Lung (tissue), 17 donors: ENCODE measurements at places on chromosomes 1 and 21.

DNA sequence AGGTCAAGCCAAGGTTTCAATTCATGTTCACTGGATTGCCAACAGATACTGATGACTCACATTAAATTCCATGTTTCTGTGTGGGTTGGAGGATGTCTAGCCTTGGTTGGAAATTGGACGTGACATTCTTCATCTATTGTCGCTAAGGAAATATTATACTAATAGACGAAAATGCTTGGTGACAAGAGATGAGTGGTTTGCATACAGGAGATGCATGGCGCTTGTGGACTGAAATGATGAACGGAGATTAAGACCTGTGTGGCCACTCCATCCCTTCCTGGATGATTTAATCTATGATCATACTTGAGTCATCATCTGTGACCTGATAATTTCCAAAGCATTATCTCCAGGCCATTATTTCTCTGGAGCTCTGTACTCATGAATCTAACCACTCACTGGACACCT lies 97.0 kb upstream of the CD34 start:
- DNase-seq = no peak

DNA sequence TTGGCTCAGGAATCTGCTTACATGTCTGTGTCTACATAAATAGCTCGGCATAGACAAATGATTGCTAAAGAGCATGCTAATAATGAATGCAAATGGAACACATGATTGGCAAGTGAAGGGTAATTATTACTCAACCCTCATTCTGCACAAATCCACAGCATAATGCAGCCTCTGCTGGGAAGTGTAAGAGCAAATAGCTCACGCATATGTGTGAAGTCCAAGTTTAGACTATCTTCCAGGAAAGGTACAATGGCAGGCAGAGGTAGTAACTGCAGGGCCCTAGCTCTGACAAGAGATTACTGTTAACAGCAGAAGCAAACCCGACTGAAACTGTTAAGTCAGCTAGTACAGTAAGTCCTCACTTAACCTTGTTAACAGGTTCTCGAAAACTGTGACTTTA lies 7.0 kb upstream of the IL6R start:
- DNase-seq = no peak

DNA sequence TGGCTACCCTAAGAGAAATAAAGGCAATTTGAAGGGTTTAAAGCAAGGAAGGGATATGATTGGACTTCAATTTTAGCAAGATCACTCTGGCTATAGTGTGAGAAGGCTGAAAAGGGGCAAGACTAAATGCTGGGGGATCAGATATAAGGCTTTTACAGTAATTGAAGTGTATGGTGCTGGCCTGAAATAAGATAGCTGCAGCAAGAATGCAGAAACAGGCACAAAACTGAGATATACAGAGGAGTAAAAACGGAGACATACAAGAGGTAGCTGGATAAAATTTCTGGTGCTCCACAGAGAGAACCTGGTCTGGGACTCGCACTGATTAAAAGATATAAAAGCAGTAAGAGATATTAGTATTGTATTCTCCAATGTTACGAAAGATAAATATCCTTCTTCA lies 92.0 kb downstream of the DENND1B start:
- DNase-seq = no peak

DNA sequence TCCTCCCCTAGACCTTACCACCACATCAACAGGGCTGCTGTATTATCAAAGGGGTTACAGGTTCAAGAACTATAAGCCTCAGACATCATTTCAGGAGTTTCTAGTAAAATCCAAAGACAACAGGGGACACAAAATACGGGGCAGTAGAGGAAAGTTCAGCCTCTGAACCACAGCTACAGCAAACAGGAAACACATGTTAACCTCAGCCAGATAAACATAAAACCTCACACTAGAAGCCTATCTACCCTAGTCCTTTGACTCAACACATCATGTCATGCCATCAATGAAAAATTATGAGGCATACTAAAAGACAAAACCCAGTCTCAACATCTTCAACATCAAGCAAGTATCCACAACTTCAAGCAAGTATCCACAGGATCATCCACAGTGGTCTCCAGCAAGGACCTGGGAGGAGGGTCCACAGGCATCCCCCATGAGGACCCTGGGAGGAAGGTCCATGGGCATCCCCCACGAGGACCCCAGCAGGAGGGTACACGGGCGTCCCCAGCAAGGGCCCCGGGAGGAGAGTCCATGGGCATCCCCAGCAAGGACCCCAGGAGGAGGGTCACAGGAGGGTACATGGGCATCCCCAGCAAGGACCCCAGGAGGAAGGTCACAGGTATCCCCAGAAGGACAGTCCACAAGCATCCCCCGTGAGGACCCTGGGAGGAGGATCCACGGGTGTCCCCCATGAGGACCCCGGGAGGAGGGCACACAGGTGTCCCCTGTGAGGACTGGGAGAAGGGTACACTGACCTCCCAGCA lies 440.0 kb downstream of the MATN1 start:
- no peak for DNase-seq

DNA sequence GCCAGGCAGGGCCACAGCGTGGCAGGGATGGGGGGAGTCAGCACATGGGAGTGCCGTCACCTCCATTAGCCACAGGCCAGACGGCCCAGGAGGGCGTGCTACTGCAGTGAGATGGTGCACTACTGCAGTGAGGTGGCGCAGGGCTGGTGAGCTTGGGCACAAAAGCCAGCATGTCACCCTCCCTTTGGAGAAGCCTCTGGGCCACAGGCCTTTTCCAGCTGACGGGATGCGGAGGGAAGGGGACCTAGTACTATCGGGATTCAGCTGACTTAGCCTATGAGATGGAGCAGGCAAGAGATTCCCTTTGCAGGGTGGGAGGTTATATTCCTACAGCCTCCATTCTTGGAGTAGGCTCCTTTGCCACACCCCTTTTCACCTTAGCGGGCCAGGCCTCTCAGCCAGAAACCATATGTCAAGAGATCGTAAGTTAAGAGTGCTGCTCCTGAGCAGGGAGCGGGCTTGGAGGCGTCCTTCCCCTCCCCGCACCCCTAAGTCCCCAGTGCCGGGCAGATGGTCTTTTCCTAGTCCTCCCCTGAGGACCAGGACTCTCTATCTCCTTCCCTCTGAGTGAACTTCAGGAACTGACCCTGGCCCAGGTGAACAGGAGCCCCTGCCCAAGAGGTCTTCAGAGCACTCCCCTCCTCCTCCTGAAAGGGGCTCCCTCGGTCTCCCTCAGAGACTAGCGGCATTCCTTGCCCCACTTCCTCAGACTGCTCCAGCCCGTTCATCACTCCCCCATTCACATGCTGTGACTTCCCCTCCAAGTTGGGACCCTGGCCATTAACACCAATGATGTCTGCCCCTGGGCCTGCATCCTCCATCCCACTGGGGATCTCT lies 8.2 kb downstream of the NES start:
- no peak for DNase-seq

GRCh38 chr1:67846538-67846937 lies 13.3 kb upstream of the GNG12 start:
- no peak for DNase-seq

- peak; percentile 85 for DNase-seq
Measured at GRCh38 chr1:119743776-119744597, 24.7 kb downstream of the HMGCS2 start.

DNA sequence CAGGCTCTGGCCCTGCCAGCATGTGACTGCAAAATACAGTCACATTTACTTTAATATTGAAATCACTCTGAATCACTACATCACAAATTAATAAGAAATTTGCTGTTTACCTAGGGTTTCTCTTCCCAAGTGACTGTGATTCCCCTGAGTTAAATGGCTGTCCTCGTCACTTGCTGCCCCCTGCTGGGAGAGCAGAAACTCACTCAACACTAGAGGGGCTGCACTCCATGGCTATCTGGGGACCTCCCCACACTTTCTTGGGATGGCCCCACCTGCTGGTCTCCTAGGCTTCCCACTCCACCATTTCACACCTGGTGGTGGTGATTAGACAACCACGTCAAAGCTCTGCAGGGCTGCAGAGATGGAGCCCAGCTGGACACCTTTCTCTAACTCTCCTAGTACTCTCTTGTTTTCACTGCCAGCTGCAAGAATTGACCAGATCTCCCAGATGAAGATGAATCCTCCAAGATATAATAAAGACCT lies 63.4 kb downstream of the CD2 start:
- DNase-seq = no peak

DNA sequence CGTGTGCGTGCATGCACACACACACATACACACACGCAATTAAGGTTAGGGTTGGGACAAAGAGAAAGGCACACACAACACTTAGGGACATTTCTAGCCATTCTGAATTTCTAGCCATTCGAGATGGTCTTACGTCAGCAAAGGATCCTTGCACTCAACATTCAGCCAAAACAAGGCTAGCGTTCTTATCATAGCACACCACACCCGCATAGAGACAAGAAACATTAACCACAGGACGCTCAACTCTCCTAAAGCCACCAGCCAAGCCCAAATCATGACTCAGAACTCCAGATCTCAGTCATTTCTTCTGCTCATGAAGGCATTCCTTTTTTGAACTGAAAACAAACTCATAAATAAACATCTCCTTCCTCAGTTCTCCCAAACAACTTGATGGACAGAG lies 106.8 kb downstream of the LMO4 start:
- DNase-seq = no peak

DNA sequence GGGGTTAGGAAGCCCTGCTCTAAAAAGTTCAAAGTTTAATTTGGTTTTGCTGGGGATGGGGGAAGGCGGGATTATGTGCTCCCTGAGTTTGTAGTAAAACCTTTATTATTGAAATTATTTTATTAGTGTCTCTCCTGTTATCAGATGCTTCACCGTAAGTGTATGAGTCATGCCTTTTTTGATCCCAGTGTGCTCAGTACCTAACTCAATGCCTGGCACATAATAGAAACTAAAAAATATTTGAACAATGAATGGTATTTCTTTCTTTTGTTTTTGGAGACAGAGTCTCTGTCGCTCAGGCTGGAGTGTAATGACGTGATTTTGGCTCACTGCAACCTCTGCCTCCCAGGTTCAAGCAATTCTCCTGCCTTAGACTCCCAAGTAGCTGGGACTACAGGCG lies 6.4 kb downstream of the SNRPE start:
- DNase-seq = no peak

DNA sequence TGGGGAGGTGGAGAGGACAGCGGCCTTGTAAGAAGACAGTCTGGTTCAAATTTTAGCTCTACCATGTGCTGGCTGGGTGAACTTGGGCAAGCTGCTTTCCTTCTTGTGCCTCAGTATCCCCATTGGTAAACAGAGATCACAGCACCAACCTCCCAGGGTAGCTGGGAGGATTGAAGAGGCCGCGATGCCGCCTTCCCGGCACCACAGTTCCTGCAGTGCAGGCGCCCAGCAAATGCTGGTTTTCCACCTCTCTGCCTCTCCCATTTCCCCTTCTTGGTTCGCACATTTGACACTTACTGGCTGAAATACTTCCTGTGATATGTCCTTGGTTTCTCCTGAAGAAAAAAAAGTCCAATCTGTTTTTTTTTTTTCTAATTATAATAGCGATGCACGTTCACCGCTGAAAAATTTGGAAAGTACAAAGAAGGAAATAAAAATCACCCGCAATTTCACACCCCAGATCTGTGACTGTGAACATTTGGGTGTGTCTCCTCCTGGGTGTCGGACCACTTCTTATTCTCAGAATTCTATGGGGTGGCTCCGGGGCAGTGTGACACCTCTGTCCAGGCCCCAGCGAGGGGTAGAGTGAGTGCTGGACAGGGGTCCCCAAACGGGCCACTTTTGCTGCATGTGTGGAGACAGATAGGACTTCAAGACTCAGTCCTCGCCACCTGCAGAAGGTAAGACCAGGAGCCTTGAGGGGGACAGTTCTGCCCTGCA lies 73.1 kb downstream of the RUNX3 start:
- DNase-seq = no peak

GRCh38 chr1:200139661-200140250 lies 112.2 kb downstream of the NR5A2 start:
- no peak for DNase-seq

DNA sequence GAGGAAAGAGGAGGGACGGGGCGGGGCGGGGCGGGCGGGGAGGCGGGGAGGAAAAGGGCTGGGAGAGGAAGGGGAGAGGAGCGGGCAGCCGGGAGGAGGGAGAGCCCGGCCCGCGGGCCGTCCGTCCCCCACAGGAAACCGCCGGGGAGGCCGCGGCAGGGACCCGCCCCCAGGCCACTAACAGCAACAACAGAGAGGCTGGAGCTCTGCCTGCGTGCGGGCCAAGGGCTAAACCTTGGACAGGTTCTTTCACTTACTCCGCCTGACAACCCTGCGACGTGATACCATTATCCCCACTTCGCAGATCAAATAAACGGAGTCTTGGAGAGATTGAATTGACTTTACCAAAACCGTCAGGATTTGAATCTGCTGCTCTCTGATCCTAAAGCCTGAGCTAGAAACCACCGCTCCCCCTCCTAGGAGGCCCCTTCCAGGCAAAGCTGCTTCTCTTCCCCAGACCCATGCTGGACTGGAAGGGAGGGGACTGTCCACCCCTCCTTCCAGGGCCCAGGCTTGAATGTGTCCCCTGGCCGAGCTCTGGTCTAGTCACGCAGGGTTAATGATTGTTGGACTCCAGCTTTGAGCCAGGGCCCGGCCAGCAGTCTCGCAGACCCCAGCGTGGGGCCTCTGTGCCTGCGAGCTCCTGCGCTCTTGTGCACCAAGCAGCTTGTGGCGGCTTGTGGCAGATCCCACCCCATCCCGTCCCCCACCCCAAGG lies at the start of gene EVA1B:
Gene EVA1B (minus strand): TSS at position 10 of the 717 bp plus-strand sequence. CDS start 608 bp downstream, outside the sequence.
- peak; percentile 95 for DNase-seq

DNA sequence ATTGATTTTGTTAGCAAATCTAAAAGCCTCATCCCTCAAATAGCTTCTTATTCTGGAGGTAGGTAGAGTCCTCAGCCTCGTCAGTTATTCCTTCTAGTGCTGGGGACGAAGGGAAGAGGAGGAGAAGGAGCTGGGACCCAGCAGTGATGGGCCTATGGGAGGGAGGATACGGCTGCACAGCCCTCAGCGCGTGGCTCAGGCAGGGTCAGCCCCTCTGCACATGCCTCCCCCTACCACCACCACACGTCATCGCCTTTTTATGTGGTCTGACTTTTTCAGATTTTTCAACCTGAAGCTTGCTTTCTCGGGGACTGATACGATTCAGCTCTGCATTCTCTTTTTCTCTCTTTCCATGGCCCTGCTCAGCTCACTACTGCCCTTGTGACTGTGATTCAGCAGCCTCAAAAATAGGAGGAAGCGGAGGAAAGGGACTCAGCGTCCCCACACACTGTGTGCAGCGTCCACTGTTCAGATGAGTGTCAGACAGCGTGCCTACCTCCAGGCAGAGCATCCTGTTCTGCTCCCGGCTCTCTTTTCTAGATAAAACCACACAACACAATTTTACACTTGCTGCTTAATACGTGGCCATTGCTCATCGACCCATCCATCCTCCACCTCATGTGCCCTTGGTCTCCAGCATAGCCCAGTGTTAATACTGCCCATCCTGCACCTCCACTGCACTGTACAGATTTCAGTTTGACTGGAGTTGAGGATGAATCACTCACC lies 827 bp downstream of the OR2B11 start:
- no peak for DNase-seq

DNA sequence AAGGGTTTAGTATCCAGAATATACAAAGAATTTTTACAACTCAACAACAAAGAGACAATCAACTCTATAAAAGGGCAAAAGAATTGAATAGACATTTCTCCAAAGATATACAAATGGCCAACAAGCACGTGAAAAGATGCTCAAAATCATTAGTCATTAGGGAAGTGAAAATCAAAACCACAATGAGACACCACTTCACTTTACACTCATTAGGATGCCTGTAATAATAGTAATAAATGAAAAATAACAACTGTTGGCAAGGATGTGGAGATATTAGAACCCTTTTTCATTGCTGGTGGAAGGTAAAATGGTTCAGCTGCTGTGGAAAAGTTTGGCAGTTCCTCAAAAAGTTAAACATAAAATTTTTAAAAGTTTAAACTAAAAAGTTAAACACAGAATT lies 7.0 kb upstream of the ABCD3 start:
- DNase-seq = peak; percentile 28

GRCh38 chr1:229070168-229070567 lies 200.7 kb upstream of the RAB4A start:
- DNase-seq = peak; percentile 91
